Ascending aorta (tissue), 2 donors: ENCODE measurements at places on chromosomes 7 and 10. TPM values are rescaled to one million over a fixed set of nuclear protein-coding genes. Genes with fewer than 3 reads are reported as not detected.

- no peak for DNase-seq
These were observed 24.2 kb upstream of the PRKAG2 start for GRCh38 chr7:151900986-151901621.

- DNase-seq: no peak
These were observed 764.0 kb downstream of the XPNPEP1 start for GRCh38 chr10:109159351-109159750.

GRCh38 chr10:84946904-84947303 is 618.5 kb downstream of the CCSER2 start:
- no peak for DNase-seq

DNA sequence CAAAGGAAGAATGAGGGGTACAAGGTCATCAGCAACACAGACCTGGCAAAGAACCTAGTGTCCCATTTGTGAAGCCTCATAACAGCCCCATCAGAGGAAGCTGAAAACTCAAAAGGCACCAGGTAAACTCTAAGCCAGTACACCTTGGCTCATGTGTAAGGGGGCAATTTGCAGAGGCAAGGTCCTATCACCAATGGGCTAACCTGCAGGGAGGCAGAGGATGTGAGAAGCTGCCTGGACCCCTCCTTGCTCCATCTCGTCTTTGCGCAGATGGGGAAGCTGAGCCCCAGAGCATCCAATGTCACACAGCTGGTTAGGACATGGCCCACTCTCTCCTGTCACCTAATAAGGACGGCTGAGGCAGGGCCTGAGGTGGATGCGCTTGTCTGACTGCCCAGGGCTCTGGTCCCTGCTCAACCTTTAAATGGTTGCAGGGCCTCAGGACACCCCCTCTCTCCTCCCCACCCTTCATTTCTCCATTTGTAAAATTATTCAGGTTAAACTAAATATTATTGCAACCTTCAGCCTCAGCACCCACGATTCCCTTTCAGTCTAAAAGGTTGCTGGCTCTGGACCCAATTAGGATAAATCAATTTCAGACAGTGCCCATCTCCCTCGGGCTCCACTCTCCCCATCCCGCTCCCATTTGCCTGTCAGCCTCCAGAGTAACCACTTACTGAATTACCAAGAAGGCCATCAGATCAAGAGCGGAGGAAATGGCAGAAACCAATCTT is 135.3 kb downstream of the OAT start:
- no peak for DNase-seq

- DNase-seq: peak; percentile 99
These were observed at the start of gene ERCC6 for GRCh38 chr10:49538381-49539319. Gene ERCC6, minus strand, starts transcription at chr10:49539121.

DNA sequence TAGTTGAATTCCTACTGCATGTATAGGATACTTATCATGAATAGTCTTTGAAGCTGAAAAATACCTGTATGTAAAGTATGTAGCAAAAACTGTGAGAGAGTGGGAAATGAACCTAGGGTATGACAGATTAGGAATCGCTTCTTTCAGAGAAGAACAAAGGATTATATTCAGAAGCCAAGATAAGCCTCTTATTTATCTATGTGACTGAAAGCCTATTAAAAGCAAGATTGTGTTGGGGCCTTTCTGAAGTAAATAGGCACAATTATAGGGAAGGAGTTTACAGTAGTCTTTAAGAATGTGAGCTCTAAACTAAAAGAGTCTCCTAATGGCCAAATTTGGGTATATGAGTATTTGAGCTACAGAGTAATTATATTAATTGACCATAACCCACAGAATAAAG is 102.1 kb downstream of the MTERF1 start:
- no peak for DNase-seq

DNA sequence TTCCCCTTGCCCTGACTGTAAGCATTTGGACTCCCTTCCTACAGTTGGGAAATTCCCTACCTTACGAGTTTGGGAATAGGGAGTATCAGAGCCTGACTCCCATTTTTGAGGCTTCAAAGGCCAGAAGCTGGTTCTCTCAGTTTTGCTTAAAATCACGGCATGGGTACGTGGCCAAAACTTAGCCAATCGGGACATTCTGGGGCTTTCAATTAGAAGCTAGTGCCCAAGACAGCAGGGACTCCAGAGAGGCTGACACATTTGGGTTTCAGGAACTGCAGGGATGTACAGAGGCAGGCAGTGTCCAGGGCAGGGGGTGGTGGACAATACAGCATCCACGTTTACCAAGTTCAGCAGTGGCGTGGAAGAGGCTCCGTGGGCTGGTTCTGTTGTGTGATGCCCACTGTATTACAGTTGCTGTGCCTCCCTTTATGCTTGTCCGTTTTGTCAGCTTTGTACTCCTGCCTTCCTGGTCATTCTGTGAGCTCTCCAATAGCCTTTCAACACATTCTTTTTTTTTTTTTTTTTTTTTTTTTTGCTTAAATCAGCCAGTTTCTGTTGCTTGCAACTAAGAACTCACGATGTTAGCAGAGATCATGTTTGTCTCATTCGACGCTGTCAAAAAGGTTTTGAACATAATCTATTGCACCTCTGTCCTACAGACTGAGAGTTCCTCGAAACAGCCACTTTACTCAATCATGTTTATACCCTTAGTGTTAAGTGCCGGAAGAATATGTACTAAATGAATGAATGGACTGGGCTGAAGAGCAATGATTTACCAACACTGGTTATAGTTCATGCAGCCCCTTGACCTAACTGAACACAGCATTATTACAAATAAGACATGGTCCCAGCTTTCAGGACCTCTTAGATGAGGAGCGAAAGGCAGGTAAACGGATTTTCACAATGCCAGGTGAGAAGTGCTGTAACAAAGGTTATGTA is 1.1 kb downstream of the GGCT start:
- no peak for DNase-seq

ITPRID1 gene
- total RNA-seq: not detected

PTPRZ1 gene
- total RNA-seq: 0.64 TPM

FEZF1 gene
- total RNA-seq: not detected
